Ovary (tissue), 10 donors: ENCODE measurements at places on chromosomes 5 and 9. TPM values are rescaled to one million over a fixed set of nuclear protein-coding genes. Genes with fewer than 3 reads are reported as not detected.

Gene GRHPR
- polyA plus RNA-seq, result 104 TPM

- no peak for DNase-seq
Measured at GRCh38 chr9:28319981-28320380, 746.7 kb upstream of the C9orf72 start.

GRCh38 chr5:92504346-92504745 is 1076.7 kb downstream of the NR2F1-AS1 start:
- no peak for DNase-seq

Gene SLC45A2
- polyA plus RNA-seq, result not detected

DNA sequence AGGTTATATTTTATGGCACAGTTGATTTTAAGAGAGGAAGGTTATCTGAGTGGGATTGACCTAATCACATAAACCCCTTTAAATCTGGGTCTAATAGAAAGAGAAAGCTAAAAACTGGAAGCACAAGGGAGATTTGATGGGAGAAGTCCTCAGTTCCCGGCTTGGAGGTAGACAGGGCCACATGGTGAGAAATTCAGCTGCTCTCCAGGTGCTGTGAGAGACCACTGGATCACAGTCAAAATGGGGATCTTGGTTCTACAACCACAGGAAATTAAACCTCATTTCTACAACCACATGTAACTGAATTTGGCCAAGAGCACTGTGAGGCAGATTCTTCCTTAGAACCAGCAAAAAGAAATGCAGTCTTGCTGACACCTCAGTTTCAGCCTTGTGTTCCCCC is 2352.7 kb downstream of the MAT2B start:
- DNase-seq, result no peak

- DNase-seq, result no peak
Measured at GRCh38 chr9:92183449-92183848, 68.2 kb upstream of the SPTLC1 start.

GRCh38 chr5:151547364-151547763 is 43.8 kb downstream of the FAT2 start:
- DNase-seq, result no peak
